Neuronal stem cell (in vitro differentiated cells): ENCODE measurements at places on chromosomes 13 and 19.

GRCh38 chr19:18319591-18320135 is 3.2 kb downstream of the LSM4 start:
- DNase-seq, result no peak
- peaks cover 10% of the 10 kb centered on the region for H3K36me3 ChIP-seq

GRCh38 chr13:57627663-57628062 is 3.9 kb upstream of the PCDH17 start:
- H3K36me3 ChIP-seq, result peaks cover 4% of the 10 kb centered on the region
- peaks cover 7% of the 10 kb centered on the region for H3K27me3 ChIP-seq
- no peak overlapping the region for H3K4me3 ChIP-seq
- no peak for DNase-seq
- peaks cover 1% of the 10 kb centered on the region for H3K4me1 ChIP-seq
- no peak overlapping the region for H3K27ac ChIP-seq

GRCh38 chr19:41955521-41955920 is 3.6 kb downstream of the RABAC1 start:
- no peak for DNase-seq
- no peak overlapping the region for H3K27ac ChIP-seq
- peaks cover 6% of the 10 kb centered on the region for H3K4me1 ChIP-seq
- H3K27me3 ChIP-seq, result no peaks in the 10 kb centered on the region
- no peak overlapping the region for H3K4me3 ChIP-seq
- H3K36me3 ChIP-seq, result peaks cover 8% of the 10 kb centered on the region

- H3K4me1 ChIP-seq, result no peaks in the 10 kb centered on the region
- DNase-seq, result no peak
- no peaks in the 10 kb centered on the region for H3K27me3 ChIP-seq
- no peak overlapping the region for H3K27ac ChIP-seq
Observed at GRCh38 chr13:92873029-92873428, 353.6 kb upstream of the GPC6 start.

GRCh38 chr19:29293292-29293691 is 80.3 kb upstream of the UQCRFS1 start:
- DNase-seq, result no peak
- H3K4me1 ChIP-seq, result no peaks in the 10 kb centered on the region
- H3K4me3 ChIP-seq, result no peak overlapping the region
- no peaks in the 10 kb centered on the region for H3K36me3 ChIP-seq
- H3K27me3 ChIP-seq, result no peaks in the 10 kb centered on the region

GRCh38 chr19:16022681-16023080 is 53.6 kb upstream of the TPM4 start:
- no peak for DNase-seq
- H3K36me3 ChIP-seq, result no peaks in the 10 kb centered on the region
- no peak overlapping the region for H3K27ac ChIP-seq
- H3K27me3 ChIP-seq, result no peaks in the 10 kb centered on the region
- H3K4me3 ChIP-seq, result no peak overlapping the region
- H3K4me1 ChIP-seq, result no peaks in the 10 kb centered on the region

GRCh38 chr13:49288458-49288857 is 40.7 kb downstream of the CDADC1 start:
- no peaks in the 10 kb centered on the region for H3K4me1 ChIP-seq
- DNase-seq, result no peak
- H3K27me3 ChIP-seq, result no peaks in the 10 kb centered on the region
- no peaks in the 10 kb centered on the region for H3K36me3 ChIP-seq
- no peak overlapping the region for H3K27ac ChIP-seq
